ENCODE measurements at places on chromosomes 11 and 22.

- DNase-seq, result no peak
These were observed 65.2 kb downstream of the CSTPP1 start for GRCh38 chr11:47001781-47002181.

DNA sequence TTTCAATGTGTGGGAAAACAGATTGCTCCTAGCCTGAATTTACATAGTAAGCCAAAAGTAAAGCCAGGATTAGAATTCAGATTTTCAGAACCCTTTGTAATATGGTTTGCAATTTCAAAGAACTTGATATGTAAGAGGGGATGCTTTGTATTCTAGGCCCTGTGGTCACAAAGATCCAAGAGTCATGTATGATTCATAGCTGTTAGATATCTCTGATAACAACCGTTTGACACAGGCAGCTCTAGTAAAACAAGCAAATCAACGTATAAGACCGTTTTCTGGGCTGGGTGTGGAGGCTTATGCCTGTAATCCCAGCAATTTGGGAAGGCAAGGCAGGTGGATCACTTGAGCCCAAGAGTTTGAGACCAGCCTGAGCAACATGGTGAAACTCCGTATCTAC is 79.6 kb downstream of the EMSY start:
- DNase-seq, result no peak

- no peak for DNase-seq
These were observed 2.0 kb downstream of the SIPA1 start for GRCh38 chr11:65639623-65640482.

GRCh38 chr11:86991341-86991740 is 36.1 kb upstream of the FZD4 start:
- DNase-seq, result no peak

DNA sequence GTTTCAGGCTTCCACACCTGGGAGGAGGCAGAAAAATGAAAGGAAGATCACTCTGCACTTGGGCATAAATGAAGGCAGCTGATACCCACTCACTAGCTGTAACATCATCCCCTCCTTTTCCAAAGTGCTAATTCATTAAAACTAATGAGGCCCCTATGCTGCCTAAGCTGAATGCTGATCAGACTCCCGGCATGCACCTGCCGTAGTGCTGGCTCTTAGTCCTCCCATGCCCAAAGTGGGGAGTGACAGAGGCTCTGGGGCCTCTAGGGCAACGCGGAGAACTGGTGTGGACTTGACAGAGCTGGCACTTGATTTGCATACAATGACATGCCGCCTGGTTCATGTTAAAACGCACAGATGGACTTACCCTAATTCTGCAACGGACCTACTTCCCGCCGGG is 96.5 kb upstream of the NCAM1 start:
- DNase-seq, result no peak

- DNase-seq, result no peak
These were observed 57.7 kb downstream of the EIF3M start for GRCh38 chr11:32641361-32641760.

Measured in retina (tissue), 1 donor.